Fibroblast of skin of left biceps (primary cell): ENCODE measurements at places on chromosomes 16 and 17.

- DNase-seq = no peak
These were observed 118.8 kb downstream of the WWOX start for GRCh38 chr16:78218279-78218678.

- DNase-seq = no peak
These were observed 70.5 kb upstream of the RASL10B start for GRCh38 chr17:35660902-35661301.

- DNase-seq = no peak
These were observed 4.1 kb downstream of the SYNGR2 start for GRCh38 chr17:78172249-78173051.

- no peak for DNase-seq
These were observed 21.6 kb upstream of the PHOSPHO1 start for GRCh38 chr17:49252148-49252695.

DNA sequence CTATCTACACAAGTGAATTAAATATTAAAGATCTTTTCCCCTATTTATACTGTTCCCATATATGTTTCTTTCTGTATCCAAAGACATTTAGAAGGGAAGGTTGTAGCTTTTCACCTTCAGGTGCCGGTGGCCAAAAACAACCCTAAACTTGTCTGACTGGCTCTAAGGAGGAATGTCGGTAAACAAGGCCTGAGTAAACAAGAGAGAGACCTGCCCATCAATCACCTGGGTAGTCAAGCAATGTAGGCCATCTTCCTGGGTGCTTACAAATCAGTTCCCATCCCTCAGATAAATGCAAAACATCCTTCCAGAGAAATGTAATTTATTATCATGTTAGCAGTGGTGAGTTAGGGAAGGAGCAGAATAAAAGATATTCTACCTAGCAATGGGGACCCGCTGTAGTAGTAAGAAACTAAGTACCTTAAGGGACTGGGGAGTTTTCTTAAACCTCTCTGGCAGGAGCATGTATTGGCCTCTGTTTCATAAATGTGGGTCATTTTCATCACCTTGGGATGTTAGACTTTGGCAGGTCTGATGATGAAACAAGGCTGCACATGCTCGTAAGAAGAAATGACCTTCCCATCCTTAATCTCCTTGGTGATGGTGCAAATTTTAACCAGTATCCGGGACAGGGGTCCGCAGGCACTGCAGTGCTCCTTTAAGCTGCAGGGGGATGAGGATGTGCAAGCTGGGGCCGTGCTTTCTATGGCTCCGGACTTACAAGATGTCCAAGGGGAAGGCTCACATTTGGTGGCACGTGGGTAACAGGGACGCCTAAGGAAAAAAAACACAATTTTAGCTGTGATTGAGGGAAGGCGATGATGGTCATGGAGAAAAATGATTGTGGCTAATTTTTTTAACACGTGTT, 8.4 kb downstream of the KRT39 start:
- DNase-seq = no peak

DNA sequence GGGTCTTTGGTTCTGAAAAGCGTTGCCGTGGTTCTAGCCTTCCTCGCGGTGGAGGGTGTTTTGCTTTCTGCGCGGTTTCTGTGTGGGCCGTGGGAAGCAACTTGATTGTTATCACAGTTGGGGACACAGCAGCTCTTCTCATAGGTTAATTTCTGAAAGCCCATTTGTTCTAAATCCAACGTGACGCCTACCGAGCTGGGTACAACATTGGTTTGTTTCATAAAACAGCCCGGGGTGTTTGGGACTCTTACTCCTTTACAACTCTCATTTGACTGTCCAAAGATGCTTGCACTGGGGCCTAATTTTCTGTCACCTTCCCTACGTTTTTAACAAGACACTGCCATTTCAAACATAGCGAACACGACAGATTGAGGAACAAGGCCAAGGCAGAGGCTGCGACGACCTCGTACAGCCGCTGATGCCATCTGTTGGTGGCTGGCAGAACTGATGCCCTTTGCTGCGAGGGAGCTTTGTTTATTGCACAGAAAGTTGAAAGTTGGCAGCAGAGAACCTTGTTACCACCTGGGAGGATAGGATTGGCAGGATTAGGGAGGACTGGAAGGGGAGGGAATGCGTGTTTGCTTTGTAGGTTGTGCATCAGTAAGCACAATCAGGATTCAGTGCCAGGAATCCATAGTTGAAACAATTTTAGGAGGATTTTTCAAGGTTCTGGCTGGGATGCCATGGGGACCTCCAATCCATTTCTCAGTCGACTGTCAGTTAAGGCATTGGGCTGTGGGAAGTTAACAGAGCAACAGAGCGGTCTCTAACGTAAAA, 98.3 kb downstream of the PITPNC1 start:
- DNase-seq = no peak

- no peak for DNase-seq
These were observed 40.5 kb downstream of the BEAN1 start for GRCh38 chr16:66467611-66468010.

- no peak for DNase-seq
These were observed 27.8 kb upstream of the C16orf78 start for GRCh38 chr16:49345829-49346228.

DNA sequence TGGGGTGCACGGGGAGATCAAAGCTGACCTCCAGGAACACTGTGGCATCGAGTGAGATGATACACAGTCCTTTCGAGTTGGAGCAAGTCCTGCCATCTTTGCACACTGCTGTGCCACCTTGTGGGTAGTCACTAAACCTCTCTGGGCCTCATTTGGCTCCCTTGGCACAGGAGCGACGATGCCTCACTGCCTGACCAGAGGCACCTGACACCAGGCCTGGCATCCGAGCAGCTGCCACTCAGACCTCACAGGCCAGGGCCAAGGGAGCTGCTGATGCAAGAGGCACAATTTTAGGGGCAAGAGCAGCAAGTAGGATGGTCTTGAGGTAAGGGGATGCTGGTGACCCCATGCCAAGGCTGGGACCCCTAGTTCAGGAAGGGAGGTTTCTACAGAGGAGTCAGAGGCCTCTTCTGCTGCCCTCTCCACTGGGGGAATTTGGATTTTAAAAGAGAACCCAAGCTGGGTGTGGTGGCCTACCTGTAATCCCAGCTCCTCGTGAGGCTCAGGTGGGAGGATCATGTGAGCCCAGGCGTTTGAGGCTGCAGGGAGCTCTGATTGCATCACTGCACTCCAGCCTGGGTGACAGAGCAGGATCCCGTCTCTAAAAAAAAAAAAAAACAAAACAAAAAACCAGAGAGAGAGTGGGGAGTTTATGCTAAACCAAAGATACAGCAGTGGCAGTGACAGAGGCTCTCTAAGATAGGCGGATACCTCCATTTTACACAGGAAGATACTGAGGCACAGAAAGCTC, 6.7 kb upstream of the ADGRG1 start:
- no peak for DNase-seq

- no peak for DNase-seq
These were observed 48.8 kb downstream of the PIMREG start for GRCh38 chr17:6492892-6493674.

- DNase-seq = no peak
These were observed 252.5 kb downstream of the SLC39A11 start for GRCh38 chr17:72840019-72840418.

- no peak for DNase-seq
These were observed 647 bp downstream of the PRSS8 start for GRCh38 chr16:31134625-31135534.

GRCh38 chr17:72063756-72064450, 56.9 kb upstream of the SOX9 start:
- no peak for DNase-seq

- DNase-seq = peak; percentile 13
These were observed 133.8 kb upstream of the PLCG2 start for GRCh38 chr16:81645266-81645694.

GRCh38 chr17:72296456-72296855, 175.6 kb downstream of the SOX9 start:
- DNase-seq = no peak
